T follicular helper cell (primary cell): ENCODE measurements at places on chromosomes 2 and 18.

DNA sequence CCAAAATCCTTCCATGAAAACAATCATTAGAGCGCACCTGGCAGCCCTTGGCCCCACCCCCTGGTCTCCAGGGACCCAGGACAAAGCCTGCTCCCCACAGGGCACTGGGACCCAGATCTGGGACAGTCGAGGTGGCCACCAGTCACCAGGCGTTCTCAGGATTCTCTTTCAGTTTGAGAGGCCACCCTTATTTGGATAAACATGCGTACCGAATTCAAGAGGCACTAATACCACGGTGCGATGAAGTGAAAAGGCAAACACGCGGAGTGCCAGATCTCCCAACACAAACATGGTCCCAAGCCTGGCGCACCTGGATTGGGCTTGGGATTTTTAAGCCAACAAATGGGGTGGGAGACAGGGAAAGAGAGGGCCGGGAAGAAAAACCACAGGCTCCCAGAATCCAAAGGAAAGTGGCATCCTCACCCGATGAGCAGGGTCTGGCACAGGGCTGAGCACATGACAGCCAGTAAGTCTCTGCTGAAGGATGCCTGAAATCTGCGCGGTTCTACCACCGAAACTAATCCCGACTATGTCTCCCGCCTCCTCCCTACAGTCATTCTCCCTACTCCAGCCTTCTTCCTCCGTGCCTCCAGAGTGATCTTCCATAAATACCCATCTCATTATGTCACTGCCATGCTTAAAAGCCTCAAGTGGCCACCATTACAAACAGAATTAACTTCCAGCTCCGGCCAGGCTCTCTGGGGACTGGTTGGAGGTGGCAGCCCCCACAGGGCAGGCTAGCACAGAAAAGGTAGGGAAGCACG is 60.9 kb upstream of the KLHL29 start:
- DNase-seq: no peak

- DNase-seq: no peak
Measured at GRCh38 chr2:23803264-23803964, 123.5 kb downstream of the ATAD2B start.

DNA sequence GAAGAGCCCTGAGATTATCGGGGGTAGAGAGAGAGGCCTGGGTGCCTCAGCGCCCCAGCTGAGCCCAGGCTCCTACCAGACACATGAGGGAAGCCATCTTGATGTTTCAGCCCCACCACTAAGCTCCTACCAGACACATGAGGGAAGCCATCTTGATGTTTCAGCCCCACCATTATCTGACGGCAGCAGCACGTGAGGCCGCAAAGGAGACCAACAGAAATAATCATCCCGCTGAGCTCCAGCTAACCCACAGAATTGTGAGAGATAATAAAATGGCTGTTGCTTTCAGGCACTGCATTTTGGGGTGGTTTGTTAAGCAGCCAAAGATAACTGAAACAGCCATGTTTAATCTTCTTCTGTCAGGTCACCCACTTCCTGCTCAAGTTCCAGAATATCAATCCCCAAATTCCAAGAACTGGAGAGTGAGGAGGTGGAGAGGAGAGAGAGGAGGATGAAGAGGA is 29.3 kb upstream of the SOS1 start:
- no peak for DNase-seq

GRCh38 chr18:52341103-52341432 is 1.1 kb downstream of the DCC start:
- no peak for DNase-seq

- DNase-seq: no peak
Measured at GRCh38 chr2:241350878-241351639, 5.0 kb upstream of the FARP2 start.

GRCh38 chr2:165844216-165844615 is 50.2 kb upstream of the GALNT3 start:
- DNase-seq: no peak

DNA sequence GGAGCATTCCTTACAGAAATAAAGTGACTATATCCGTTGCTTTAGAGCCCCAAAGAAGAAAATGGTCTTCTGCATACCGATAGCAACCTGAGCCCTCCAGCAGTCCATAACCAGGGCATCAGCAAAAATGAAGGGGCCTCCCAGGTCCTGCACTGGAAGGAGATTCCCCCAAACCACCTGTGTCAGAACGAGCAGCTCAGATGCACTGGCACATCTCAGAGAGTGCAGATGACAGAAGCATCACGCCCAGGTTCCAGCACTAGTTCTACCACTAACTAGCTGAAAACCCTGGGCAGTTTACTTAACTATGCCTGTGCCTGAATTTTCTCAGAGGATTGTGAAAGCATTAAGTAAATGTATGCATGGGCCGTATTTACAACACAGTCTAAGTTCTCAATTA is 466.7 kb upstream of the MYT1L start:
- DNase-seq: no peak

GRCh38 chr2:235922839-235923238 is 245.3 kb downstream of the GBX2 start:
- no peak for DNase-seq

DNA sequence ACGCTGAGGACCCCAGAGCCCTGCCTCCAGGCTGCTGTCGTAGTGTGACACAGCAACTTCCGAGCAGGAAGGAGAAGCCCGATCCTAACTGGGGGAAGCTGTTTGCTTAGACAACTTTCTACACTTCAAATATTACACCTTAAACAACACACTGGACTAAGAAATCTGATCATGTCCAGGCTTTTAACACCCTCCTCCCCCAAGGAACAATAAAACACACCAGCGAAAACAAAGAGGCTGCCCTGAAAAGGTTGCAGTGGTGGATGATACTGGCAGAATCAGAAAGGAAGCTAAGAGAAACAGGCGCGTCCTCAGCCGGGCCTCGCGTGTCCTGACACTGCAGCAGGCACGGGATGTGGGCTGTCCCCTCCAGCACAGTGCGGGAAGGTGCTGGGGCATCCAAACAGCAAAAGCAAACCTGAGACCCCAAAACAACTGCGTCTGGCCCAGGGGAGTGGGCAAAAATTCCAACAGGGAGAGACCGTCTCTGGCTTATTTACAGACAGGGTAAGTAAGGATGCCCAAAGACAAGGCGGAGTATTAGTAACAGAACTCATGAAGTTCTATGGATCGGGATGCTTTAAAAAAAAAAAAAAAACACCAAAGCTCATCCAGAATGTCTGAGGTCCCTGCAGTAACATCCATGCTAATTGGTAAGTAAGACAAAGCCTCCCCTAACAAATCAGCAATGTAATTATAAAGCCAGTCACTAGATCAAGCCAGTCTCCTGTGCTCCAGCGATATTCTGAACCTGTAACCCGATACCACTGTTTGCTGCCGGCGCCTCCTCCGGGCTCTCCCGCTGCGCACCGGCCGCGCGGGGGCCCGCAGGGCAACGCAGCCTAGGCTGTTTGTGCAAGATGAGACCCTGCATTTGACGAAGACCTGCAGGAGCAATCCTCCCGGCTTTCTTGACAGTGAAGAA is 9.0 kb downstream of the SERTAD2 start:
- DNase-seq: no peak

- DNase-seq: no peak
Measured at GRCh38 chr2:4358837-4359236, 655.5 kb downstream of the DCDC2C start.

DNA sequence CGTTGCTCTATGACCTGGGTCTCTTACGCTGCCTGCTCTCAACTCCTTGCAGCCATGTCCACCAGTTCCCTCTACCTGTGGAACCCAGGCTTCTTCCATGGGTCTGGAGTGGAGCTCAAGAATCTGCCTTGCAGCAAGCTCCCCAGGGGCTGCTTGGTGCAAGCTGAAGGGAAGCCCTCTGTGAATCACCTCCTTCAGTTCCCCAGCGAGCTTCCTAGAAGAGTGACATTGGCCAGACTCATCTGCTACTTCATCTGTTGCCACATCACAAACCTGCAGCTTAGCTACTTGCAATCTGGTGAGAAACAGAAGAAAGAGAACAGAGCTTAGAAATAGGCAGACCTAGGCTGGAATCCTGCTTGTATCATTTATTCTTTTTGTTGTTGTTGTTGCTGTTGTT is 9.8 kb upstream of the EFR3B start:
- no peak for DNase-seq

DNA sequence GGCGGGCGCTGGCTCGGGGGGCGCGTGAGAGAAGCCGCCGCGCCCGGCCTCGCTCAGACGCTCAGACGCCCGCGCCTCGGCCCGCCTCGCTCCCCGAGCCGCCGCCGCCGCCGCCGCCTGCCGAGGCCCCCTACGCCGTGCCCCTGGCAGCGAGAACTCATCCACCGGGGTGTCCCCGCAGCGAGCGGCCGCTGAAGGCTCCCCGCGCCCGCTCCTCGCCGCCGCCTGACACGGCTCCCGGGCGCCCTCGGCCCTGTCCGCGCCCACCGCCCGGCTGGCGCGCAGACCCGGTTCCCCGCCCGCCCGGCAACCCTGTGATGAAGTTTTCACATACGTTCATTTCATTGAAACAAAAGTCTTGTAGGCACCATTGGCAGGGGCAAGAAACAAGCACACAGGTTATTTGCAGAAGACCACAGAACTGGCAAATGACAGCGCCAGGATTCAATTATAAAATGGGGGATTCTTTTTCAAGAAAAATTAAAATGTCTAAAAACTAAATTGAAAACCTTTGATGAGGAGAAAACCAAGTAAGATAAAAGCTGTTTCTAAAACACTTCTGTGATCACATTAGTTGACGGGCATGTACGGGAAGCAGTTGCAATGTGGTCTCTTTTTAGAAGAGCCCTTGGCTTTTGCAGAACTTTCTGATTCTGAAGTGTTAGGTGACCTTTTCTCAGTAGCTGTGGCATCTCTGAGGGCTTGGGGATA is 50.5 kb upstream of the TUBA3D start:
- no peak for DNase-seq

DNA sequence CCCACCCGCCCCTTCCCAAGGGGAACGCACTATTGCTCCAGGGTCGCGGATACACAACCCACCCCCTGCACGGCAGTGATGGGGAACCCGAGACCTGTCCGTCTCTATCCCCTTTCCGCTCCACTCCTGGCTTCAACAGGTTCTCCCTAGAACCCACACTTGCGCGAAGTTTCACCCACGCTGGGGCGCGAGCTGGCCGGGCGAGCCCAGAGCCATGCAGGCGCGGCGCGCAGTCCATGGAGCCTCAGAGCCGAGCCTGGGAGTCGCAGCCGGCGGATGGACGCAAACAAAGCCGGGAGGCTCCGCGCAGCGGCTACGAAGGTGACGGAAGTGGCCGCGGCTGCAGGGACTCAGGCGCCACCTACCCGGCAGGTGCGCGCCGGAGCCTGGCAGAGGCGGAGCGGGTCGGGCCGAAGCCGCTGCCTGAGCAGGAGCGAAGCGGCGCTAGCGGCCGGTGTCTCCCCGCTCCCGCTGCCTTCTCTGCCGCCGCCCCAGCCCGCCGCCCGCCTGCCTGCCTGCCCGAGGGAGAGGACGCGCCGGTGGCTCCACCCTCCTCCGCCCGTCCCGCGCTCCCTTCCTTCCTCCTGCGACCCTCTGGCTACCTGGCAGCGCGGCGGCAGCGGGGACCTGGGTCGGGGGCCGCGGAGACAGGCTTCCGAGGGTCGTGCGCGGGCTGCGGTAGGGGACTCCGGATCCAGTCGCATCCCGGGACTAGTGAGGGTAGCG is 14.0 kb downstream of the ALPG start:
- DNase-seq: no peak

DNA sequence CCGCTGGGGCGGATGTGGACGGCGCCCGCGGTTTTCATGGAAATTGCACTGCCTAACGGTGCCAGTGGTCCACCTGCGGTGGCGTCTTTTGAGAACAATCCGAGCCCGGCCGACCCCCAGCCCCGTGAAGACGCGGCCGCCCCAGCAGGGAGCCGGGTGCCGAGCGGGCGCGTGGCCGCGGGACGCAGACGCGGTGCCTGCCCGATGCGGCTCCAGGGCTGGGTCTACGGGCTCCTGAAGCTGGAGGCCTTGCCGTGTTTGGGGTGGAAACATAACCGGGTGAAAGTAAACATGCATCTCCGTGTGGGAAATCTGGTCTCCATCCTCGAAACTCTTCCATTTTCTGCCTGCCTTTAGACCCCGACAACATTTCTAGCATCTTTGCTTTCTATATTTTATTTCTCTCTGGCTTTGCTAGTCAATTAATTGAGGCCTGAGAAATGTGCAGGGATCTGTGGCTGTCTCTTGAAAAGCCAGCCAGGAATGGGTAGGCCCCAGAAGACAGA is 572 bp downstream of the INPP4A start:
- DNase-seq: no peak

GRCh38 chr2:18910843-18911242 is 321.5 kb upstream of the NT5C1B start:
- no peak for DNase-seq

DNA sequence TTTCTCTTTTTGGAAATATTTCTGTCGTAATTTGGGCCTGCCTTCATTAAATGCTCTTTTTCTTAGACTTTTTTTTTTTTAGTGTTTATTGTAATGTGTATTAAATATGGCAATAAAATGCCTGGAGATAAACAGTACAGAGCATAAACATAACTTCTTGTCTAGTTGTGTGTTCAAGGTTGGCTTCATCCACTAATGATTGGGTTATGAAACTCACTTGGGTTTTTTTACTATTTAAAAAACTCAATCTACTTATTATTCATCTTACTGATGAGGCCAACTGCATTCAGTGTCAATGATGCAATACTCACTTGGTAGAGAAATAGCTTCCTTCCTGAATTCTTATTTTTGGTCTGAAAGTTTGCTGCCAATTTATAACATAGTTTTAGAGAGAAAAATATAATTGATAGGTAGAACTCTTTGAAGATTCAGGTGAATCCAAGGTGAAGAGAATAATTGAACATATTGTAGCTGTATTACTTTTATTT is 144.2 kb upstream of the NABP1 start:
- no peak for DNase-seq
